Left lung (tissue), 14 donors: ENCODE measurements at places on chromosomes 1 and 21. TPM values are rescaled to one million over a fixed set of nuclear protein-coding genes. Genes with fewer than 3 reads are reported as not detected.

DNA sequence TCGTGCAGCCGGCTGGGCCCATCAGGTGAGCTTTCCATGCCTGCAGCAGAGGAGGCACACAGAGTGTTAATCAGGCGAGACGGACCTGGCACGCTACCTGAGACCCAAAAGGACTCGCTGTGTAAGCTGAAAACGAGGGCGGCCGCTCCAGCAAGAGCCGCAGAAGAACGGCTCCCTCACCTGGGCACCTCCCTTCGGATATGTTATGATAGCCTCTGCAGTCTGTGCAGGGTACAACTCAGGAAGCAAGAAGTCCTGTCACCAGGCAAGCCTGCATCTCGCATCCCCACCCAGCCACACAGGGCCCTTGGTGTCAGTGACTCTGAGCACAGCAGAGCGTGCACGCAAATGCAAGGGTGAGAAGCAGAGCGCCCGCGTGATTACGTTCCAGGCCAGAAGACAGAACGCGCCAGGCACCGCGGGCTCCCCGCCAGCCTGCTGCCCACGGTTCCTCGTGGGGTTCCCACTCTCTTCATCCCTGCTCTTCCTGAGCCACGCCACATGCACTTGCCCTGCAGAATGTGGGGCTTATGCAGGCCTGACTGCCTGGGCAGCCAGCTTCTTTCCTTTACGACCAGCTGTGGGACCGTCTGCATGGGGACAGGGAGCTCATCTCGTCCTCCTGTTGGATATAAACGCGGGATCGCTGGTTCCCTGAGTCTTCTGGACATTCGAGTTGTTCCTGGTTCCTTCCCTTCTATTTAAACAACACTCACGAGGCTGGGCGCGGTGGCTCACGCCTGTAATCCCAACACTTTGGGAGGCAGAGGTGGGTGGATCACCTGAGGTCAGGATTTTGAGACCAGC lies 20.2 kb upstream of the LRRC47 start:
- no peaks in the 10 kb centered on the region for H3K27me3 ChIP-seq
- H3K4me3 ChIP-seq: no peak overlapping the region

REN gene
- 0.20 TPM for polyA plus RNA-seq

- no peak overlapping the region for H3K4me3 ChIP-seq
- H3K36me3 ChIP-seq: peaks cover 2% of the 10 kb centered on the region
- H3K4me1 ChIP-seq: no peaks in the 10 kb centered on the region
- no peak overlapping the region for H3K27ac ChIP-seq
- H3K27me3 ChIP-seq: no peaks in the 10 kb centered on the region
These were observed 21.9 kb downstream of the SH2D2A start for GRCh38 chr1:156794506-156795373.

CD1D gene
- polyA plus RNA-seq: 1.7 TPM

DNA sequence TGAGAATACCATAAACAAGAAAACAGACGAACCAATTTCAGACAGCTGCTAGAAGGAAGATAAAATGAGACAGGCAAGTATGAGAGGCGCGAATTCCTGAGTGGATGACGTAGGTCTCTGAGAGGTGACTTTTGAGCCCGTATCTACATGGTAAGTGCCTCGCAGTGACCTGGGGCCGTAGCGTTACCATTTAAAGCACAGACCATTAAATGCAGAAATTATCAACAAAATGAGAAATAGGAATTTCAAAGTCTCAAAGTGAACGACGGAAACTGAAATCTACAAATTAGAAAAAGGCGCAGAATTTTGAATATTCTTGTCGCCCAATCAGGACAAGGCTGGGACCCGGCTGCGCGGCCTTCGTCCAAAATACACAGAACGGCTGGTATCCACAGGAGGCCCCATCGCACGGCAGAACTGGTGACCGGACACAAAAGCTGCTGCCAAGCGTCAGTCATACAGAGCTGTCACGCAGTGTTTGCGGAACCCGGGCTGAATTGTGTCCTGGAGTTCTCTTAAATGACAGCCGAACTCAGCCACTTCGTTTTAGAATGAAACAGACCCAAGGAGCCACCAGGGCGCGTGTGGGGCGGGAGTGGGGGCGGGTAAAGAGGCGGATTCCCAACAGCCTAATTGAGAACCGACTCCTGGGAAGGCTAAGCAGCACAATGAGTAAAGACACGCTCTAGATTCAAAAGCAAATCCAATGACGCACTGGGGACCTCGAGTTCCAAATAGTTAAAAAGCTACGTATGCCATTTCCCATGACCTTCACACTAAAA lies 13.8 kb upstream of the BOLA1 start:
- no peaks in the 10 kb centered on the region for H3K36me3 ChIP-seq
- H3K27me3 ChIP-seq: no peaks in the 10 kb centered on the region
- H3K27ac ChIP-seq: peak overlapping the region; percentile 100
- DNase-seq: peak; percentile 92

MRAP gene
- polyA plus RNA-seq: not detected
